Neural progenitor cell (in vitro differentiated cells): ENCODE measurements at places on chromosomes 1 and 21. TPM values are rescaled to one million over a fixed set of nuclear protein-coding genes. Genes with fewer than 3 reads are reported as not detected.

ZBTB8OS gene
- total RNA-seq = 55.1 and 59.8 TPM in 2 replicates

- no peak overlapping the region for H3K27ac ChIP-seq
- H3K36me3 ChIP-seq = no peaks in the 10 kb centered on the region
- DNase-seq = no peak
- peaks cover 13% of the 10 kb centered on the region for H3K27me3 ChIP-seq
- no peak overlapping the region for H3K4me3 ChIP-seq
These were observed 8.7 kb downstream of the BATF3 start for GRCh38 chr1:212690816-212691403.

DNA sequence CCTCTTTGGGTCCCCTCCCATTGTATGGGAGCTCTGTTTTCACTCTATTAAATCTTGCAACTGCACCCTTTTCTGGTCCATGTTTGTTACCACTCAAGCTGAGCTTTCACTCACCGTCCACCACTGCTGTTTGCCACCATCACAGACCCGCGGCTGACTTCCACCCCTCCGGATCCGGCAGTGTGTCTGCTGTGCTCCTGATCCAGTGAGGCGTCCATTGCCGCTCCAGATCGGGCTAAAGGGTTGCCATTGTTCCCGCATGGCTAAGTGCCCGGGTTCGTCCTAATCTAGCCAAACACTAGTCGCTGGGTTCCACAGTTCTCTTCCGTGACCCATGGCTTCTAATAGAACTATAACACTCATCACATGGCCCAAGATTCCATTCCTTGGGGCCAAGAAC lies 157.2 kb downstream of the SEC16B start:
- H3K27me3 ChIP-seq = no peaks in the 10 kb centered on the region
- no peak overlapping the region for H3K4me3 ChIP-seq
- no peaks in the 10 kb centered on the region for H3K4me1 ChIP-seq

DNA sequence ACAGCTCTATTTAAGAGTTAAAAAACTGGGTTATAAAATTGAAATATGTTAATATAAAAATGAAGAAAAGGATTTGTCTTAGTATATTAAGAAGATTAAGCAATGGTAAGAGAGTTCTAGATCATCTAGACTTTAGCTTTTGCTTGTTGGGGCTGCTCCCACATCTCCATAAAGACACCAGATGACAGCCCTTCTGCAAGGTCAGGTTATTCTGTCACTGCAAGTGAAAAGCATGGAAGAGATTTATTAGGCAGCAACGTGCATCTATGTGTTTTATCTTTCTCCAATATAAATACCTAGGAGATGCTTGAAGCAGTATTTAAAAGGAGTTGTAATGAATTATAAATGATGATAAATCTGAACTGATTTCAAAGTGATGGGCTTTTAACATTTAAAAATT lies 1560.4 kb downstream of the AMY1C start:
- no peak overlapping the region for H3K27ac ChIP-seq
- no peaks in the 10 kb centered on the region for H3K27me3 ChIP-seq
- no peak for DNase-seq
- H3K4me3 ChIP-seq = no peak overlapping the region
- H3K36me3 ChIP-seq = no peaks in the 10 kb centered on the region
